NB4 (cell line): ENCODE measurements at places on chromosomes 7 and 10.

DNA sequence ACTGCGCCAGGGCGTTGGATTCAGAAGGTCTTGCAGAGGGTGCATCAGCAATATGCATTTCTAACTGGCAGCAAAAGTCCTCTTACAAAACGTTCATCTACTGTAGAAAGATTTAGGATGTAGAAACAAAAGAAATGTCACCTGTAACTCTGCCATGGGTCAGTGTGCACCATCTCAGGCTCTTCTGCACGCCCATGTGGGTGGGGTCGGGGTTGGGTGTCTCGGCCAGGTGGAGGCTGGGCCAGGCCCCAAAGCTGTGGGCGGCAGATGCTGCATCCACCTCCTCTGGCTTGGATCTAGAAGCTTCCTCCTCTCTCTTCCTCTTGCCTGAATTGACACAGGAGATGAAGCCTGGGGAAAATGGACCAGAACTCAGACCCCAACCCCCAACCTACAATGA lies 111.3 kb upstream of the PPP2R2D start:
- no peak for DNase-seq

GRCh38 chr7:157054927-157055326 lies 44.5 kb upstream of the MNX1 start:
- DNase-seq: no peak

GRCh38 chr7:138542183-138542582 lies 82.1 kb downstream of the TRIM24 start:
- no peak for DNase-seq

DNA sequence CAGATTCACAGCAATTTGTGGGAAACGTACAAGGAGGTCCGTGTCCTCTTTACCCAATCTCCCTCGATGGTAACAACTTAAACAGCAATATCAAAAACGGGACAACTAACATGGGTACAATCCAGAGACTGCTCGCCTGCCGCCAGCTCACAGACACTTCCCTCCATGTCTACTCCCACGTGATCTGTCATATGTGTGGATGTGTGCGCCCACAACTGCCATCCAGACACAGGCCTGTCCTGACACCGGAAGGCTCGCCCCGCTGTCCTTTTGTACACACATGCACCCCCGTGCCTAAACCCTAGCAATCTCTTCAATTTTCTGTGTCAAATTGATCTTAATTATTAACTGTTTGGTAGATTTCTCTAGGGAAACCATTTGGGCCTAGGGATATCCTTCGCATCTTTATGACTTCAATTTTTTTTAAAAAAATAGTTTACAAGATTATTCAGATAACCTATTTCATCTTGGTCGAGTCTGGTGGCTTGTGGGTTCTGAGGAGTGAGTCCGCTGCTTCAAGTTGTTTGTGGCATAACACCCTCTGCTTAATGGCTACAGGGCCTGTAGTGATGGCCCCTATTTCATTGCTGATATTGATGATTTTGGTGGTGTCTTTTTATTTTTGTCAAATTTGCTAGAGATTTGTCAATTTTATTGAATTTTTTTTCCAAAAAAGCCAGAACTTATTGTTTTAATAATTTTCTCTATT lies 260.6 kb downstream of the MAD1L1 start:
- DNase-seq: no peak

DNA sequence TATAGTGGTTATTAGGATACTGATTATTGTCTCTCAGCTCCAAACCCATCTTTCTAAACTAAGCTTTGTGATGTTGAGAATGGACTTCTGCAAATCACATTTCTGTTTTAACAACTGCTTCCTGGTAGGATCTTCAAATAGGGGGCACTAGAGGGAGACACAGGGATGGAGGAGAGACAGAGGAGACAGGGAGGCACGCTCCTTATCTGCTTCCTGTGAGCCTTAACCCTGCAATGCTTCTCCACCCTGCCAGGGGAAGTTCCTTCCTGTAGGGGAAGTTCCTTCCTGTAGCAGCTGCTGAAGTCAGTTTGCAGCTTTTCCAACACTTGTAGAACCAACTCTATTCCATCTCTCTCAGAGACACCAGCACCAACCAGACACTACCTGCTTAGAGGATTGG lies 847.2 kb downstream of the CCSER2 start:
- DNase-seq: peak; percentile 14

DNA sequence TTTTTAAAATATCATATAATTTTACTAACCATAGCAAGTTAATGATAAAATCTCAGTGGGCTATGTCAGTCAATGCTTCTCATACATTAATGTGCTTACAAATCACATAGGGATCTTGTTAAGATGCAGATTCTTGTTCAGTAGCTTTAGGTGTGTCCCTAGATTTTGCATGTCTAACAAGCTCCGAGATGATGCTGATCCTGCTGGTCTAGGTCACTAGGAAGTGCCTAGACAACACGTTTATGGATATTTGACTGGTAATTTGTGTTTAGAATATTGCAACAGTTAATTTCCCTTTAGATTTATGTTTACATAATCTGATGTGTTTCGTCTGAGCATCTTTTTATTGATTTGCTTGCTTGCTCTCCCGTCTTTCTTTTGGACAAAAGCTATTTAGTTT lies 12.7 kb downstream of the AHR start:
- no peak for DNase-seq

DNA sequence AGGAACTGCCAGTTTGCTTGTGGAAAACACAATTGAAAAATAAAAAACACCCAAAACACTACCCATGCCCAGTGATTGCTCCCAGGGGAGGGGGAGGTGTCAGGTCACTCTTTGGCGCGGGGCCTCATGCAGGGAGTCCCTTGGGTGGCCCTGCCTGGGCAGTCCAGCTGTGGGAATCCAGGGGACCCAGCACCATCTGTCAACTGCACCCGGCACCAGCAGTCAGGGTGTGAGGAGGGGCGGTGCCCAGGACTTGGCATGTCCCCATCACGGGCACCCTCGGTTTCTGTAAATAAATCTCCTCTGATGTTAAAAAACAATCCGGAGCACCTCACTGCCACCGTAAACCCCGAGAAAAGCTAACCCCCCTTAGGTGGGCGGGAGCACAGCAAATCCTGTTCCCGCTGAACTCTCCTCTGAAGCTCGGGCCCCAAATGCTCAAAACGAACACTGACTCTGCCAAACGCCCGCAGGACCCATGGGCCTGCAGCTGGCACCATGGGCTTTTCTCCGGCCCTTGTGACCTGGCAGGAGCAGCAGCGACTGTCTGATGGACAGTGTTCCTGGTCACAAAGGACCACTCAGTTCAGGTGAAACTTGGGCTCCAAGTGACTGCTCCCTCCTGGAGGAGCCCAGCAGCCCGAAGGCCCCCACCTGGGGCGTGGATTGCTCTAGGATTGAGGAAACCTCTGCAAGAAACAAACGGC lies 18.5 kb upstream of the EN2 start:
- no peak for DNase-seq

DNA sequence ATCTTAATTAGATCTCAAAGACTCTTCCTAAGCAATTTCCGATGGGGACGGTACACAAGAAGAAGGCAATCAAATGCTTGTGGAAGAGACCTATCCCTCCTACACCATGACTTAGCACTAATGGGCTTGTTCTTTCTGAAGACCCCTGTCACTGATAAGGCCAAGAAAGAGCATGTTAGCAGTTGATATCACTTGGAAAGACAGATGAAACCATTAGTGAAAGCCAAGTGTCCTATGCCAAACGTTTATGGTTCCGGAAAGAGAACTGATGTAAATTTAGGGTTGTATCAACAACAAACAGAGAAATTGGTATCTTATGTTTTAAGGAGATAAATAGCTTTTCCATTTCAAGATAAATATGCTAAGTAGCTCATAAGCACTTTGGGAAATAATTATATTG lies 6.5 kb downstream of the UROS start:
- no peak for DNase-seq

- no peak for DNase-seq
Measured at GRCh38 chr10:62655337-62655994, 149.1 kb upstream of the ADO start.

DNA sequence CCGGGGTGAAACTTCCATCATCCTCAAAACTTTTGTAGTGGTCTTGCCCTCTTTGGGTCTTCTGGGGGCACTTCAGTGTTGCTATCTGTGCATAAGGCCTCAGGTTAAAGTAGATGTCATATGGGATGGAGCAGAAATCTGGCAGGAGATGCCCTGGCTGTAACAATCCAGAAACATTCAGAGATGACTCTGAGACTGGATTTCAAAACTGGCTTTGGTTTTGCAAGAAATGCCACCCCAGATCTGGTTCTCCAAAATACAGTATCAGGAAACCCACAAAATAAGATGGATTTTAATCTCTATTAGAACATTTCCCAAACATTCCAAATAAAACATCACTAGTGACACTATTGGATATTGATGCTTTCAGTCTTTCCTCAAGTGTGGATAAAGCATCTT lies 191.5 kb downstream of the REEP3 start:
- no peak for DNase-seq

- DNase-seq: no peak
Measured at GRCh38 chr7:93036807-93037206, 81.0 kb downstream of the SAMD9 start.

DNA sequence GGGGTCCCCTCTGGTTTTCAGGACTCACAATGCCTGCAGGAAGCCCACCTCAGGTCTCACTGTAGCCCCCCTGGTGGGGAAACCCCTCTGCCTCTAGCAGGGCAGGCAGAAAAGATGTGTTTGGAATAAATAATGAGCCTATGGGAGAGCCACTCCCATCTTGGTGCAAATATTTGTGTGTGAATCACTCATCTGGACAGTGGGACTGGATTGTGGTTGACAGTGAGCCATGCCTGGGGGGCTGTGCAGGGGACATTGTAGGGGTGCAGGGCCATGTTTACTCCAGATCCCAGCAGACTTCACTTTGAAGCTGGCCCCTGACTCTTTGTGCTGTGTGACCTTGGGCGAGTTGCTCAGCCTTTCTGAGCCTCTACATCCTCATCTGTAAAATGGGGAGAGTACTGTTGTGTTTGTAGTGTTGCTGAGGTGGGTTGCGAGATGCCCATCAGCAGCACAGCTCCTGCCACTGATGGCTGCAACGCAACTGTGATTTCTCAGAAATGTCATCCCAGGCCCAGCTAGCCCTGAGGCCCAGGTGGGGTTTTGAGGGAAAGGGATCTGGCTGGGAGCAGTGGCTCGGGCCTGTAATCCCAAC lies 20.7 kb downstream of the GTF2IRD1 start:
- DNase-seq: no peak

DNA sequence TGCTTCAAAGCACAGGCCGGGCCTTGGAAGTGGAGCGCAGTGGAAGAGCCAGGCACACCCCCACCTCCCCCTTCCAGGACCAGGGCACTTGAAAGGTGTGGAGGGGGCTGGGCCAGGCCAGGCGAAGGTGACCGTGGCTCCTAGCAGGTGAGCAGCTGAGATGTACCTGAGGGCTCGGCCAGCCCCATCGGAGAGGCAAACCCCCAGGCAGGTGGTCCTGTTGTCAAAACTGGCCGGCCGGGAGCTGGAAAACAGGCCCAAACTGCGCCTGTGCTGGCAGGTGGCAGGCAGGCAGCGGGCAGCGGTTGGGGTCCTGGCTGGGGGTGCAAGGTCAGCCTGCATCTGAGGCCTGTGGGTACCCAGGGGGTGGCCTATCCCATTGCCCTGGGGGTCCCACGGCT lies 96.4 kb upstream of the DNAAF5 start:
- DNase-seq: no peak

GRCh38 chr7:30445770-30446169 lies 32.8 kb downstream of the NOD1 start:
- peak; percentile 99 for DNase-seq

DNA sequence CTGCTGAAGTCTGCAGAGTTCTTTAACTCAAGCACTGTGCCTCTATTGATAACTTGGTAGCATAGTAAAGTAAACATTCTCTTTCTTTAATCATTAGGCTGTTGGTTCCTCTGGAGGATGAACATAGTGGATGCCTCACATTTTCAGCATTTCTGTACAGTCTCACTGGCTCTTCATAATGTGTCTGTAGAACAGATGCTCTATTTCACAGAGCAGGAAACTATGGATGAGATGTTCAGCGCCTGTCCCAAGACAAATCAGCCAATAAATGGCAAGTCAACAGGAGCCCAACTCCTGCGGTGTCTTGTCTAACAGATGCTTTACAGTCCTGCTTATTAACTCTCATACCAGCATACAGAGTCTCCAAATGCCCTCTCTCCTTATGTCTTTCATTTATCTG lies 36.5 kb downstream of the NRBF2 start:
- no peak for DNase-seq

- DNase-seq: no peak
Measured at GRCh38 chr10:52954407-52954806, 181.8 kb upstream of the MBL2 start.

DNA sequence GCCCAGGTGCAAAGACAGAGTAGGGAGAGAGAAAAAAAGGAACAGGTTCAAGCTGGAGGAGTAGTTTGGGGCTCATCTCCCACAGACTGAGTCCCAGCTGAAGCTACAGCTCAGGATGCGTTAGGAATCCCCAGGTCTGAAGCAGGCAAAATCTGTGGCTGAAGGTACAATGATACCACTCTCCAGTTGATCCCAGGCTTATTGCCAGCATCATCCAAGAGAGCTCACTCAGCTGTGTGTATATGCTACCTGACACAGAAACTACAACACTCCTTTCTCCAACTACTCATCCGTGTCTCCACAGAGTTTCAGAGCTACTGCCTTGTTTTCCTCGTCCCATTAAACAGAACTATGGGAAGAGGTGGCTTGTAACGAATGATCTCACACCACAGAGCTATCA lies 851.3 kb downstream of the GRID1 start:
- no peak for DNase-seq

- no peak for DNase-seq
Measured at GRCh38 chr7:66163186-66163610, 41.9 kb upstream of the TPST1 start.

- no peak for DNase-seq
Measured at GRCh38 chr7:114409750-114410149, 4.9 kb upstream of the FOXP2 start.

GRCh38 chr10:110487411-110488331 lies 10.0 kb upstream of the DUSP5 start:
- DNase-seq: peak; percentile 47

DNA sequence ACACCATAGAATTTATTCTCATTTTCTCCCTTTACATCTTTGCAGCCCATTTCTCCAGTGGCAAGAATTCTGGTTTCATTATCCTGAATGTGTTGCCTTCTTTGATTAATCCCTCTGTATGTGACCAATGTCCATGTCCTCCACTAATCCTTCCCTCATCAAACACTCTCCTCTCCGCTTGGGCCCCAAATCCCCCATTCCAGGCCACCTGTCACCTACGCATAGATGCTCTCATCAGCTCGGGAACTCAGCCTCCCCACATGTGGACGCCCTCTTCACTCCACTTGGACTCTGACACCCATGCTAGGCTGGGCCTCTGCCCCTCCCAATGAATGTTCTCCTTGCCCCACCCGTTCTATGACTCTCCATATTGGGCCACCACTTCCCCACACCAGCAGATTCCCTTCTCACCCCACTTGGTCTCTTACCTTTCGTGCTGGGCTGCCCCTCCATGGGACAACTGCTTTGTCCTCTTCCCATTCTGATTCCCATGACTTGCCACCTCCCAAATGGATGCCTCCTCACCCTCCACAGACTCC lies 18.7 kb upstream of the RBM20 start:
- no peak for DNase-seq
